ENCODE measurements at places on chromosomes 3 and 15.

DNA sequence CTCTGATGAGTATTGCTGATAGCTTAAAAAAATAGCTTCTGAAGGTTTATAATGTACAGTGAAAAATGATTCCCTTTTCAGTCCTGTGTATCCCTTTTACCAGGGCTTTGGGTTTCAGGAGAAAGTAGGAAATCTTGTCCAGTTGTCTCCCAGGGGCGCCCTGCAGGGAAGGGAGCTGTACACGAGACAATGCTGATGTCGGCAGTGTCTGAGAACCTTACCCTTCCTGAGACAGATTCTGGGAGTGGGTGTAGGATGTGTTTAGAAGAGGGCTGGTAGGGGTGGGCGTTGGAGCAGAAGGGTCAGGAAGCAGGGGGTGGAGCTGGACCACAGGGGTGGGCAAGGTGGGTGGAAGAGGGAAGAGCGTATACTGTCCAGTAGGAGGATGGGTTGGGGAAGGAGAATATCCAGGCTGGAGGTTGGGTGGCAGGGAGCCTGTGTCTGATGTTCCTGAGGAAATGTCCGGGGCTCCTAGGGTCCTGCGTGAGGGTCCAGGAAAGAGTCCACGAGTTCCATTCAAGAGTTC, 5.6 kb downstream of the THPO start:
- DNase-seq: no peak

- DNase-seq: no peak
Observed at GRCh38 chr3:186124592-186124991, 15.7 kb upstream of the ETV5 start.

- no peak for DNase-seq
Observed at GRCh38 chr3:122104515-122105194, 49.5 kb downstream of the CD86 start.

DNA sequence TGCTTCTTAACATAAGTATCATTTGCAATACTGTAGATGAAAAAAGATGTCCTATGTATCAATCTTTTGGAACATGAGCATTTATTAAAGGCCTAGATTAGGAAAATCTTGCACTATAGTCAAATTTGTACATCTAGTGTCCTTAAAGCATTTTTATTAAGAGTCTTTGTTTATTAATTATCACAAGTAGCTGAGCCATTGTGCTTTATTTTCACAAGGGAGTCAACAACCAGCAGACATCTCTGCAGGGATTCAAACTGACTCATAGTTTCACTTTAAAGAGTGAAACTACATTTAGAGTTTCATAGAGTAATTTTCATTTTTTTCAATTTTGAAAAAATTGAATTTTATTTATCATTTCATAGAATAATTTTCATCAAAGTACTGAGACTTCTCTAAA, 94.5 kb upstream of the EIF1B start:
- no peak for DNase-seq

GRCh38 chr3:60728006-60728405, 523.2 kb downstream of the FHIT start:
- no peak for DNase-seq

- DNase-seq: no peak
Observed at GRCh38 chr3:12891391-12891984, 50.1 kb upstream of the RPL32 start.

GRCh38 chr3:38519651-38520050, 23.5 kb downstream of the EXOG start:
- DNase-seq: no peak

Data from stimulated activated CD8-positive, alpha-beta memory T cell treated with anti-CD3 and anti-CD28 coated beads, Interleukin-4, amount 100 ng/mL, for 1 hour (primary cell).